ENCODE measurements at places on chromosomes 3 and 15.

DNA sequence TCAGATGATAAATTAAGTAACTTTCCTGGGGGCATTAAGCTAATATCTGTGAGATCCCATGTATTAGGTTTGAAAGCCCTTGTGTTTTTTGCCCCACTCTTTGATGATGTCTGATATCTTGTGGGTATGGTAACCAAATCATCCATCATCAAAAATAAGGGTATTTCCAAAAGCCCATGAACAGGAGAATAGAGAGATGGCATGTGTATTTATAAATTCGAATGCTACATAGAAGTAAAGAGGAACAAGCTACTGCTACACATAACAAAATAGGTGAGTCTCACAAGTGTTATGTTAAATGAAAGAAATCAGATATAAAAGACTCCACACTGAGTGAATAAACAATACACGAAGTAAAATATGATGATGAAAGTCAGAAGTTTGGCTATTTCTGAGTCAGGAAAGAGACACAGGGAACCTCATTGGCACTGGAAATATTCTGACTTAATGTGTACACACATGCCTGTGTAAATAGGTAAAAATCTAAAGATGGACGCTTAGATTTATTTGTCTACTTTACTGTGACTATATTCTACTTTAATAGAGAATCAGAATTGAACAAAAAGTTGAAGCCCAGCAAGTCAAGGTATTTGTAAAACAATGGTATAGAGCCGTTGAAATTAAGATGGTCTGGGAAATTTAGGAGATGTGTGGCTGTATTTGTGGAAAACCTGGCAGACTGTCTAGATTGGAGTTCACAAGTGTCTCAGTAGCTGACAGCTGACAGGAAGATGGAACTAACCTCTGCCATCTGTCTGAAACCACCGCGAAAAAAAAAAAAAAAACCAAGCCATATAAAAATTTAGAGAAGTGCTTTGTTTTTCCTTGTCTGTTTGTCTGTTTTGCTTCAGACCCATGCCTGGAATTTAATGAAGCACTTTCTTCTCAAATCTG, 111.0 kb upstream of the TGFBR2 start:
- no peak for DNase-seq

DNA sequence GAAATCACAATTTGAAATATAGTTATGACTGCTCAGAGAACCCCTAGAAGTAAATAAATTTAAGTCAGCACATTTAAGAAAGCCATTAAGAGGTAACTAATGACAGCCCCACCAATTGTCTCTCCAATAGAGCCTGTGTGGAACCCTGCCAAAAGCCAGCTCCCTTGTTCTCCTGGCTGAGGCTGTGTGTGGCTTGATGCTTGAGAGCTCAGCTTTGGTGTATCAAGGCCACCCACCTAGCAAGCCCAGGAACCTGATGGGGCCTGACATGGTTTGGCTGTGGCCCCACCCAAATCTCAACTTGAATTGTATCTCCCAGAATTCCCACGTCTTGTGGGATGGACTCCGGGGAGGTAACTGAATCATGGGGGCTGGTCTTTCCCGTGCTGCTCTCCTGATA, 106.9 kb downstream of the LRRN1 start:
- no peak for DNase-seq

GRCh38 chr3:98114264-98114663, 16.3 kb upstream of the OR5H1 start:
- no peak for DNase-seq

GRCh38 chr3:48084170-48084569, 68.0 kb upstream of the MAP4 start:
- DNase-seq: no peak

DNA sequence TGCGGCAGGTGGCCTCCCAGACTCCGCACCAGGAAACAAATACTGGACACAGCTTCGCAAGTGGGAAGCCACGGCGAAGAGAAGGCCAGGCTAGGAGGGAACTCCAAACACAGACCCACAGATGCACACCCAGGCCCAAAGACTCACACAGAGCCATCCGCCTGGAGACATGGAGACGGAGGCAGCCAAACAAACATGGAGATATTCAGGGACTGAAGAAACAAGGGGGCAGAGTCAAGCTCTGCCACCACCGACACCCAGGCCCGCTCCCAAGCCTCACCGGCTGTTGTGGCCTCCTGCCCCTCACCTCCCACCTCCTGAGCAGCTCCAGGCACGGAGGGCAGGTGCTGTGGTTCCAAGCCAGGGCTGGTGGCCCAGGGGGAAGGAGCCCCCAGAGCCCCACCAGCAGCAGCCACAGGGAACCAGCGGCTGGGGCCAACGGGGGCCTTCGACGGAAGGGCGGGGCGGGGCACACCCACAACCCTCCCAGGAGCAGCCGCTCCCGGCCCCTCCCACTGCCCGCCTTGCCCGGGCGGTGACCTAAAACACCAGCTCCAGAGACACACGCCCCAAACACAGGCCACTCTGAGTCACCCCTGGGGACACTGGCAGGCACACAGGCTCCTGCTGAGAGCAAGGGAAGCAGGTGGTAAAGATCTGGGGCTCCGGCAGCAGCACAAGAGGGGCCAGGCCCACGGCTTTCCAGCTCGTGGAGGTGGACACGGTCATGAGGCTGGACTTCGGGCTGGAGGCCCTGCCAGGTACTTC, 31.9 kb downstream of the TNK2 start:
- no peak for DNase-seq

DNA sequence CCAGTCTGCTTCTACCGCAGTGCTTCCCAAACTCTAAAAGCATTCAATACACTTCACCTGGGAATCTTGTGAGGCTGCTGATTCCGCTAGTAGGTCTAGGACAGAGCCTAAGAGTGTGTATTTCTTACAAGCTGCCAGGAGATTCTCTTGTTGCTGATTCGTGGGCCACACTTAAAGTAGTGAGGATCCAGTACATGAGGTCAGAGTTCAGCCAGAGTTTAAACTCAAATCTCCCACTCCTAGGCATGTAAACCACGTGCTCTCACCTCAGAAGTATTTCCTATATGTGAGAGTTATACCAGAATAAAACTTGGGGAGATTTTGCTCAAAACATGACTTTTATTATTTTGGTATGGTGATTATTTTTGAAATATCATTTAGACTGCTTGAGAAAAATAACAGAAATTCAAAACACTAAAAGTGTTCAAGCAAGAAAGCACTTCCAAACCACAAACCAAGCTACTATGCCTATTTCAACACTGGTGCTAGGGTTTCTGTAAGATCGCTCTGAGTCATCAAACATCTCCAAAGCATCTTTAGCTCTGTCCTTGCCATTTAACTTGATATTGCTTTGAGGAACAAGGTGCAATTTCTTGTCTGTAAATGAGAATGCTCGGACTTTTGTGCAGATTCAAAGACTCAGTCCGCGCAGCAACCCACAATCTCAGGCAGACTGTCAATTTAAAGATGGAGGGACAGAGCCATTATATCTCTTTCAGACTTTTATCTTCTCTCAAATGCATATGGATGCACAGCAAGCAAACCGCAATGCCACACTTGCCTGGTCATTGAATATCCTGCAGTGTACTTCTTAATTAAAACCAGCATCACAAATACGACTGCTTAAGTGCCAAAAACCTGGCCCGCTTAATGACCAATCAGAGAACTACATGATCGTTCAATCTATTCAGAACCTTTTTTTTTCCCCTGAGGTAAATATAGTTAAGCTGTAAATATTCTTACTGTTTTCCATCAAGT, 59.8 kb downstream of the AGTR1 start:
- DNase-seq: no peak

DNA sequence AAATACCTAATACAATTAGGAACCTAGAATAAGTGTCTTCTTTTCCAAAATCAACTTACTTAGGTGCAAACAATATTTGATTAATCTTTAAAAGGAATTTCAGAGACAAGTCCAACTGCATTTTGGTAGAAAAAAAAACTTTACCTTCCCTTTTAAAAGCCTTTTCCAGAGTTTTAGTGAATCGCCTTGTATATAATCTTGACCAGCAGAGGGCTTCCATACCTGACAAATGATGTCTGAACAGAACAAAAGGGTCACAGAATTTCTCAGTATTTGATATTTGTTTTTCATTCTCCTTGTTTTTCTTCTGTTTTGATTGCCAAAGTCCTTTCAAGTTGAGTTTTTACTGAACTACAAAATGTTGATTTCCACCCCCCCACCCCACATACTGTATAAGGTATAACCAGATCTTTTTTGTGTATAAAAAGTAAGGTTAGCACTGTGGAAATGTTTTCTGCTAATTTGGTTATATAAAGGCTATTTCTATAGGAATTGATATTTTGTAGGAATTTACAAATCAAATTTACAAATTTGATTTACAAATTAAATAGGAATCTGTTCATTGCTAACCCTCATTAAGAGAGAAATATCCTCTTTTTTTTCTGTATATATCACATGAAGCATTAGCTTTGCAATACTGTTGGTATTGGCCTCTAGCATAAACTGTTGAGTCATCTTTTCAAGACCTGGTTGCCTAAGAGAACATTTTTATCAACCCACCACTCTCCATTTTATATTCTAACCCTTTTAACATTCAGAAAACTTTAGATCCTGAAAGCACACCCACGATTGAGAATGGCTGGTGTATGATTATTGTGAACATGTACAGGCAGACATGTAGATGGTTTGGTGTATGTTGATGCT, 464.1 kb upstream of the RARB start:
- peak; percentile 9 for DNase-seq

GRCh38 chr3:104939196-104939595, 427.5 kb upstream of the ALCAM start:
- DNase-seq: no peak

- peak; percentile 72 for DNase-seq
Observed at GRCh38 chr15:79091204-79091867, 756 bp upstream of the RASGRF1 start.

GRCh38 chr3:139280027-139280671, 63.7 kb upstream of the MRPS22 start:
- DNase-seq: no peak

DNA sequence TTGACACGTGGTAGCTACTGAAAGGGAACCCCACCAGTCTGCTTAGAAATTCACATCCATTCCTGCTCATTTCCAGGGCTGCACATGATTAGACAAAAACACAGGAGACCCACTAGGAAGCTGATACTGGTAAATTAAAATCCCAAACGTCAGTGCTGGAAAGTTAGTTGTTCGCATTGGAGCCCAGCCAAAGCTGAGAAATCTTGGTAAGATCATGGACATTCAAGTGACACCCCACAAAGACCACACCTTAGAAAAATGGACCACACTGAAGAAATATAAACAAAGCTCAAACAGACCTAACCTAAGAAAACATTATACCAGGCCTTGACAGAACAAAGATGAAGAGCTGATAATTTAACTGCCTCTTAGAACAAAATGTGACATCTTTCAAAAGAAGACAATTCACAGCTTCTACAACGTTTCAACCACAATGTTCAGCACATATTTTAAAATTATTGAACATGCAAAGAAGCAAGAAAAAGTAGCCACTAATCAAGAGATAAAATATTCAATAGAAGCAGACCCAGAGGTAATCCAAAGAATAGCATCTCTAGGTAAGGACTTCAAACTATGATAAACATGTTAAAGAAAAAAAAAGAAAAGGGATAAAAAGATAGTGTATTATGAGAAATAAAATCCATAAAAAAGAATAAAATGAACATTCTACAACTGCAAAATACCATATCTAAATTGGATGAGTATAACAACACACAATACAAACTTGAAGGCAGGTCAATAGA, 20.4 kb downstream of the RAD18 start:
- no peak for DNase-seq

DNA sequence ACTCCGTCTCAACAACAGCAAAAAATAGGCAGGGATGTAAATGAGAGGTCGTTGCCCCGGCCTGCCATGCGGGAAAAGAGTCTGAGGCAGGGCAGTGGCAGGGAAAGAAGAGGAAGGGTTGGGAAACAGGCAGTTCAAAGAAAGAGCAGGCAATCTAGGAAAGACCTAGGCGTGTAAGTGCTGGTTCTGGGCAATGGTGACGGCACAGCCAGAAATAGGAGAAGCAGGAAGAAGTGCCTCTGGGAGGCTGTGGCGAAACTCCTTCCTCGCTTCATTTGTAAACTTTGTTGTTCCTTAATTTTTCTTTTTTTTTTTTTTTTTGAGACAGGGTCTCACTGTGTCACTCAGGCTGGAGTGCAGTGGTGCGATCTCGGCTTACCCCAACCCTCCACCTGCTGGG, 4.3 kb downstream of the SLC51A start:
- DNase-seq: no peak

DNA sequence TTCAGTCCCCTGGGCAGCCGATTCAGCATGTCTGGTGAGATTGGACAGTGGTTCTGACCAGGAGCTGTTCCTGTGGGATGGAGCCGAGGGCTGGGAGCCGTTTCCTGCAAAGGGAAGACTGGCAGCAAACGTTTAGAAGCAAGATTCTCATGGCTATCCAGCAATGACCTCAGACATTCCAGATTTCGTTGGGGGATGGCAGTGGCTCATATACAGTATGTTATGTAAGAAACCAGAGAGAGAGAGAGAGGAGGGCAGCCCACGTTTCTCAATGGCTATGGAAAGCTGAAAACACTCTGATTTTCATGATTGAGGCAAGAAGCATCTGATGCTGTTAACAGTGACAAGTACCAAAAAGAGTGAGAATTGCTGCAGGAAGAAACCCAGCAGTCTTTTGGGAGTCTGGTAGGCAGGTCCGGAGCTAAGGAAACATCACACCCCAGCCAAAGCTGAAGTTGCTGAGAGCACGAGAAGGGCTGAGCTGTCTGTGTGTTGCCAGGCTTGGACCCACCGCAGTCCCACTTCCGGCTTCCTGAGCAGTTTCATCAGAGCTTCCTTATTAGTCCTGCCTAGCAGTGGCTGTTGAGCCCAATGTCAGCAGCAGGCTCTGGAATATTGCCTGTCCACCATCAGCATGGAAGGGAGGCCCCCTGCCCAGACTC, 25.6 kb upstream of the VPS8 start:
- DNase-seq: peak; percentile 71

DNA sequence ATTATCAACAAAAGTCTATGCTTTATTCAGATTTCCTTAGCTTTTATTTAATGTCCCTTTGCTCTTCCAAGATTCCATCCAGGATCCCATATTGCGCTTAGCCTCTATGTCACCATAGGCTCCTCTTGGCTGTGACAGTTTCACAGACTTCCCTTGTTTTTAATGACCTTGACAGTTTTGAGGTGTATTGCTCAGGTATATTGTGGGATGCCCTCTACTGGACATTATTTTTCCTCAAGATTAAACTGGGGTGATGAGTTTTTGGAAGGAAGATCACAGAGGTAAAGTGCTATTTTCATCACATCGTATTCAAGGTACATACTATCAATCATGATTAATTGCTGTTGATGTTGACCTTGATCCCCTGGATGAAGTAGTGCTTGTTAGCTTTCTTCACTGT, 99.1 kb upstream of the SMAD3 start:
- no peak for DNase-seq

Measured in G401 (cell line).